ENCODE measurements at places on chromosomes 2 and 18. TPM values are rescaled to one million over a fixed set of nuclear protein-coding genes. Genes with fewer than 3 reads are reported as not detected.

DNA sequence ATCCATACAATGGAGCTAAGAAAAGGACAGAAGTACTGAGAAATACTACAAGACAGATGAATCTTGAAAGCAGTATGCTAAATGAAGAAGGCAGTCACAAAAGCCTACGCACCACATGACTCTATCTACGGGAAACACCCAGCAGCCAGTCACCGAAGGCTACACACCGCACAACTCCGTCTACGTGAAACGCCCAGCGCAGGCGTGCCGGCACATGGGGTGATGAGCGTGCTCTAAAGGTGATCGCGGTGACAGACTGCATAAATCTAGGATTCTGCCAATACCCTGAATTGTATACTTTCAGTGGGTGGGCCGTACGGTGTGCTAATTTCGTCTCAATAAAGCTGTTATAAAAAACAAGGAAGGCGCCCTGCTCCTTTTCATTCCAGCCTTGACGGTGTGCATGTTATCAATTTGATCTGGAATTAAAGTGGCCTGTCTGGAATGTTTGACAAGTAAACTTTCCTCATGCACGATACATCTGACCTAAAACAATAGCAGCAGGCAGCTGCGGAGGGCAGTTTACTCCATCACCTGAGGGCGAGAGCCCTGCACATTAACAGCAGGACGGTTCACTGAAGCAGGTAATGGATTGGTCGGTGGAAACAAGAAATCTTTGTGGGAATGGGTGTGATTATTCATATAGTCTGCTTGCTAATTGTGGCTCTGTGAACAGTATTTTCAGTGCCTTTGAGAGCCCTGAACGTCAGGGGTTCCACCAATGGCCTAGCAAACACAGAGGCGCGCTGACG lies 86.2 kb upstream of the SALL3 start:
- no peak for DNase-seq

DNA sequence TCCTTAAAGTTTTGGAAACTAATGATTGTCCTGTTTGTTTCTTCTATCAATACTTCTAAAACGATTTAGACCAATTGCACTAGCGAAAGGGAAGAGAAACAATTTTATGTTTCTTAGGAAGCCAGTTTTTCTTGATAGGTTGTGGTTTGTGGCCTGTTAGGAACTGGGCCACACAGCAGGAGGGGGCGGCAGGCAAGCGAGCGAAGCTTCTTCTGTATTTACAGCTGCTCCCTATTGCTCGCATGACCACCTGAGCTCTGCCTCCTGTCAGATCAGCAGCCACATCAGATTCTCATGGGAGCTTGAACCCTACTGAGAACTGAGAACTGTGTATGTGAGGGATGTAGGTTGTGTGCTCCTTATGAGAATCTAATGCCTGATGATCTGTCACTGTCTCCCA lies 201.5 kb upstream of the PXDN start:
- no peak for DNase-seq

The ERMN gene
- total RNA-seq: 0.04 TPM

DNA sequence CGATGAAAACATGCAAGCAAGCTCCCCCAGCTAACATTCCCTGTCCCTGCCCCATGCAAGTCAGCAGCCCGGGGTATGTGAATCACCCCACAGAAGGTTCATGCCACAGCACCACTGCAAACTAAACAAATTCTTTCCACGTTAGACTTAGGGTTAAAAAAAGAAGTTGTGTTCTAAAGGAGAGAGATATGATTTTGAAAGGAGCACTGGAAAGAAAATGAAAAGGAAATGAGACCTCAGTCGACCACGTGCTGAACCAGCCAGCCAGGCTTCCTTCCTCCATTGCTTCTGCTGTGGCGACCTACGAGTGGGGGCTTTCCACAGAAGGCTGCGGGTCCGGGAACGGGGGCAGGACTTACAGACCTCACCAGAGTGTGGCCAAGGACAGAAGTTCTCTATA lies 52.0 kb downstream of the ARL4C start:
- peak; percentile 56 for DNase-seq

DNA sequence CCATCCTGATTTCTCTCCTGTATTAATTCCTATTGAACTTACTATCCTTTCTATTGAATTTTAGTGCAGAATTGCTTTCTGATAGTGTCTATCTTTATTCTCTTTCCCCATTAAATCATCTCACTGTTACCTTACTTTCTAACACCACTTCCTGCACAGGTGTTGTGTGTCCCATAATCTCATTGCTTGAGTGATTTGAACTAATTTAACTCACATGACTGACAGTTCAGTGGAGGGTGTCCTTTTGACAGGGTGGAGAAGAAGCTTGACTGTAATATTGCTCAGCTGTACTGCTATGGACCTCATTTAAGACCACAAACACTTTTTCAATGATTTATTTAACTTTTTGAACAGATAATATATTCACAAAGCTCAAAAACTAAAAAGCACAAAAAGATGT lies 211.8 kb downstream of the NRXN1 start:
- DNase-seq: no peak

The IMP4 gene
- 110 TPM for total RNA-seq

GRCh38 chr18:36194600-36195315 lies 7.5 kb downstream of the MOCOS start:
- no peak for DNase-seq

Measured in H4 (cell line).